ENCODE measurements at places on chromosomes 1 and 21.

DNA sequence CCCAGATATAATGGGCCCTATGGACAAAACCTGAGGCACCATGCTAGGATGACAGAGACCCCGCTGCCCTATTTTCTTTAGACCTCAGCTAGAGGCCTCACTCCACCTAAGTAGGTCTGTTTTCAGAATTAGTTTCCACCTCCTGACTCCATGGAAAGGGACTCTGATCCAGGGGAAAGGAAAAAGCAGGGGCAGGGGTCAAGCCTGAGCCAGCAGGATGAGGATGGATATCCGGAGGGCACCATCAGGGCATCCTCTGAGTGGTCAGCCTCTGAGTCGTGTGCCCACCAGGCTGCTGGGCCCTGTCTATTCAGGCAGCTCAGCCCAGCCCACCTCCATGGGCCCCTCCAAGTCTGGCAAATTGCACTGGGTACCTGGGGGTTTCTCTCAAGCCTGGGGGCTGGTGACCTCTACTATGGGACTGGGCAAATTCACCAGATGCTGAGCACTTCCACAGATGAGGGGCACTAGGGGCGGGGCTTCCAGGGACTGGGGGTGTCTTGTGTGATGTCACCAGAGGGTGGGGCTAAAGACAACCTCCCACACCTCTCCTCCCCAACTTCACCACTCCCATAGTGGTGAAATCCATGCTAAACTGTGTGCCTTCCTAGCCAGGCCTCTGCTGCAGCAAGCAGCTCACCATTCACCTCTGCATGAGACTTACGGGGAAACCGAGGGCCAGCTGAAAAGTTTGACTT, 5.5 kb downstream of the PAQR7 start:
- DNase-seq: no peak

GRCh38 chr1:48756683-48757316, 19.9 kb downstream of the BEND5 start:
- no peak for DNase-seq

- peak; percentile 92 for DNase-seq
Measured at GRCh38 chr1:145964328-145965118, at the start of the genes ANKRD34A and POLR3GL. Gene ANKRD34A, minus strand, starts transcription at chr1:145964575. Its CDS starts 2,816 bp downstream, at chr1:145961759. Gene POLR3GL, plus strand, starts transcription at chr1:145964690. Its CDS starts 10,176 bp downstream, at chr1:145974866.

DNA sequence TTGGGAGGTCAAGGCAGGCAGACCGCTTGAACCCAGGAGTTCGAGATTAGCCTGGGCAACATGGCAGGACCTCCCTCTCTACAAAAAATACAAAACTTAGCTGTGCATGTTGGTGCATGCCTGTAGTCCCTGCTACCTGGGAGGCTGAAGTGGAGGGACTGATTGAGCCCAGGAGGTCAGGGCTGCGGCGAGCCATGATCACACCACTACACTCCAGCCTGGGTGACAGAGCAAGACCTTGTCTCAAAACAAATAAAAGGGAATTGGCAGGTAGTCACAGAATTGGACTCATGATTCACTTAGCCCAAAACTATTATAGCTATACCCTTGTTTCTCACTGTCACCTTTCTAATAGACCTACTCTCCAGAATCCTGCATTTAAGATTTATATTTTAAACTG, 5.5 kb downstream of the TADA1 start:
- no peak for DNase-seq

- no peak for DNase-seq
Measured at GRCh38 chr1:17569200-17570139, 30.0 kb downstream of the ARHGEF10L start.

GRCh38 chr1:55848906-55849305, 633.7 kb upstream of the USP24 start:
- DNase-seq: no peak

DNA sequence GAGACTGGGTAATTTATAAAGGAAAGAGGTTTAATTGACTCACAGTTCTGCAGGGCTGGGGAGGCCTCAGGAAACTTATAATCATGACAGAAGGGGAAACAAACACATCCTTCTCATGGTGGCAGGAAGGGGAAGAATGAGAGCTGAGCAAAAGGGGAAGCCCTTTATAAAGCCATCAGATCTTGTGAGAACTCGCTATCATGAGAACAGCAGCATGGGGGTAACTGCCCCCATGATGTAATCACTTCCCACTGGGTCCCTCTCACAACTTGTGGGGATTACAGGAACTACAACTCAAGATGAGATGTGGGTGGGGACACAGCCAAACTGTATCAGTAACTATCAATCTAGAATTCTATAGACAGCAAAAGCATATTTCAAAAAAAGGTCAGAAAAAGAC, 64.7 kb upstream of the ACTRT2 start:
- no peak for DNase-seq
